GM19239 (cell line): ENCODE measurements at places on chromosomes 3 and 15.
A peak's percentile ranks its signal among the peaks of the same experiment; 100 is the strongest.

- no peak for DNase-seq
Measured at GRCh38 chr3:193231201-193231600, 9.8 kb upstream of the PLAAT1 start.

- DNase-seq, result no peak
Measured at GRCh38 chr15:75138016-75138999, 63.4 kb upstream of the C15orf39 start.

GRCh38 chr3:166270429-166270828, 433.2 kb upstream of the BCHE start:
- no peak for DNase-seq

DNA sequence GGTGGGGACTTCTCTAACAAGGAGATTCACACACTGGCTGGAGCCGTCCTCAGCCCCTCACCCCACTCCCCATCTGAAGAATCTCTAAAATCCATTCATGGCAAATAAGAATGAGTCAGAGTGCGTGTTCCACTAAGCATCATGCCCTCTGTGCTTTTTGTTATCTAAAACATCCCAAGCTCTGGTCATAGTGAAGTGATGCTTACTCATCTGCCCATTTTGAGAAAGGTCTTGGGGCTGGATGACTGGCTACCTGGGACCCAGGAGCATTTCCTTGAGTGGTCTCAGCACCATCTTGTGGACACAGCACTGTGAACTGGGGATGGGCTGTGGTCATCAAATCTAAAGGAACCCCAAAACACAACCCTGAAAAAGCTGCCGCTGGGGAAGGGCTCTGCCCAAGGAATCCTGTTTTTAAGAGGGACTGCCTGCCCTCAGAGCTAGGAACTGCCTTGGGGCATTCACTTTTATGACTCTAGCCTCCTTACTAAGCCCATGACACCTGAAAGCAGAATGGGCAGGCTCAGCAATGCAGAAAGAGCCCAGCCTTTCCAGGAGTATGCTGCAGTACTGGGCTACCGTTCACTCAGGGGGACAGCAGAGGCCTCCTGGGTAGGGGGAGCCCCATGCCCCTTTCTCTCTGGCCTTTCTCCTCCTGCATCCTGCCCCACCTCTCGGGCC, 53.5 kb downstream of the ZBTB38 start:
- no peak for DNase-seq

DNA sequence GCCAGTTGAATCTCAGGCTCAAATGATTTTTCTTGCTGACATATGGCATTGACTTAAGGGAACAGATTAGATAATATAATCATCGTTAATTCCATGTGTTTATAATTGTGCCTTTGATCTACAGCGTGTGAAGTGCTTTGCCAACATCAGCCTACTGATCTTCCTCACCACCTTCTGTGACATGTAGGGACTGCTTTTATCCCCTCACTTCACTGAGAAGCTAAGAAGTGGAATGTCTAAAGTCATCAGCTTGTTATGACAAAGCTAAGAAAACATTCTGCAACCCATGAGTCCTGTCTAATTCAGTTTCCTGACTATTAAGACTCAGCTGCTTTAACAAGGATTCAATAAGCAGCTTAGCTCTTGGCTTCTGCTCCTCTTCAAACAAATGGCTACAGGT, 106.0 kb downstream of the MYH15 start:
- DNase-seq, result no peak

DNA sequence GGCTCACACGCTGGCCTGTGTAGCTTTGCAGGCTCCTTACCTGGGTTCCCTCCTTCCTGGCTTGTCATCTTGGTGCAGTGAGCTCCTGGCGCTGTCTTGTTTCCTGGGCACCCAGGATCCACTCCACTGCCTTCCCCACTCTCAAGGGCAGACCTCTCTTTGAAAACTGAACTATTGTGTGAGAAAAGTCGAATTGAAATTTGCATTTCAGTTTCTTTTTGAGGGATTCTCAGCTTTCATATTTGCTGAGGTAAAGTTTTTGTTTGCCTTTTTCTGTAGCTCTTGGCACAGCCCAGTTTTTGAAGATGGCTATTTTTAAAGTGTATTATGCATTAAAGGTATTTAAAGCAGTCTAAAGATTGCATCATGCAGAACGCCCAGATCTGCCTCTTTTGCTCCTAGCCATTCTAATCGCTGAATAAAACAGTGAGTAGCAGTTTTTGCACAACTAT, 70.1 kb downstream of the CCK start:
- DNase-seq, result peak; percentile 58

DNA sequence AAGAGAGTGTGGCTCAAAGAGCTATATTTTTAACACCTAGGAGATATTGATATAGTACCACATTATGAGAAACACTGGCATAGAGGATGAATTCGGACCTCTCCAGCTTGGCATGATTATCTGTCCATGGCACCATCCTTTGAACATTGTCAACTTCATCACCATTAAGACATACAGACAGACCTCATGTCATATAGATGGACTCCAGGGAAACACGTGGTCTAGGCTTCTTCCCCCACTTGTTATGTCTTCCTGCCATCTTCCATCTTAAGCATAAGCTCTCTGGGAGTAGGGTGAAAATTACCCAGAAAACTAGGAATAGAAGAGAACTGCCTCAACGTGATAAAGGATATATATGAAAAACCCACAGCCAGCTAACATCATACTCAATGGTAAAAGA, 51.8 kb downstream of the OCA2 start:
- DNase-seq, result no peak

- DNase-seq, result no peak
Measured at GRCh38 chr3:127911421-127911931, 3.6 kb upstream of the KBTBD12 start.

GRCh38 chr3:187926620-187927019, 181.4 kb upstream of the BCL6 start:
- no peak for DNase-seq

DNA sequence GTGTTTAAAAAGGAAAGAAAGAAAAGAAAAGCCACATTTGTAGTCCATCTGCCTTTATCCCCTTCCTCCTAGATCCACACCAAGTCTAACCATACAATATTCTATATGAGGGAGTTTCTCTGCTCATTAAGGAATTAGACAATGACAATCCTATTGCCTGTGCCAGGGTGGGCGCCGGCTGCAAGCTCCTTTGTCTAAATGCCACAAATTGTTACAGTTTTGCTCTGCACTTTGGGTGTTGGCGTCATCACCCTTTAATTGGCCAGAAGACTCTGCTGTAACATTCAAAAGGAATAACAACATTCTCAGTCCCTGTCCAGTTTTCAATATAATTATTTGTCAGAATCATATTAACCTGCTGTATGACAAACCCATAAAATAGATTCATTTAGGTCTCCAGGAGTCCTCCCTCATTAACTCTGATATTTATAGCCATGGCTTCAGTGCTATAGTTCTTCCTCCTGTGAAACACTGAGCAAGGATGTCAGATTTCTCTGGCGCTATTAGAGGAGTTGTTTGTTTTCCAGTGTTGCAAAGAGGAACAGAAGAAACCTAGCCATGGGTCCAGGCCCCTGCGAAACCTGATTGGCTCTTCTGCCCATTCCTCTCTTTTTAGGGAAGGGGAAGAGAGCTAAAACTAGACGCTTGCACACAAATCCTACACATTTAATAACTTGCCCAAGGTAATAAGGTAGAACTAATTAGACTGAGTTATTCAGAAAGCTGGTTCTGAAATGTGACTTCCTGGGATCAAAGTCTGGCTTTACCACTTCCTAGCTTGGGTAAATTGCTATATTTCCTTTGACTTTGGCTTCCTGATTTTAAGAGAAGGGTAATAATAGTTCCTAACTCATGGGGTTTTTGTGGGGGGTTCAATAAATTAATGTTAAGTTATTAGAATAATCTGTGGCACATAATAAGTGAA, 112.4 kb downstream of the CD47 start:
- no peak for DNase-seq

DNA sequence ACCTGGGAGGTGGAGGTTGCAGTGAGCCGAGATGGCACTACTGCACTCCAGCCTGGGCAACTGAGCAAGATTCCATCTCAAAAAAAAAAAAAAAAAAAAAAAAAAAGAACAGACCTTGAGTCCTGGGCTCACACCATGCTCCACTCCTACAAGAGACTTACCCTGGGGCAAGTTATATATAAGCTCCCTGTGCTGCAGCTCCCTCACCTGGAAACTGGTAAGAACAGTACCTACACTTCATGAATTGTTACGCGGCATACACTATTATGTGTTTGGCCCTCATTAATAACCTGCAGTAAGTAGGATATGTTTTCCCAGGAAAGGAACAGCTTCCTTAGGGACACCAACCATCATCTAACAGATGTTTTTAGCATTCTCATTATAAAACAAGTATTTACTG, 119.6 kb downstream of the FMN1 start:
- DNase-seq, result no peak

DNA sequence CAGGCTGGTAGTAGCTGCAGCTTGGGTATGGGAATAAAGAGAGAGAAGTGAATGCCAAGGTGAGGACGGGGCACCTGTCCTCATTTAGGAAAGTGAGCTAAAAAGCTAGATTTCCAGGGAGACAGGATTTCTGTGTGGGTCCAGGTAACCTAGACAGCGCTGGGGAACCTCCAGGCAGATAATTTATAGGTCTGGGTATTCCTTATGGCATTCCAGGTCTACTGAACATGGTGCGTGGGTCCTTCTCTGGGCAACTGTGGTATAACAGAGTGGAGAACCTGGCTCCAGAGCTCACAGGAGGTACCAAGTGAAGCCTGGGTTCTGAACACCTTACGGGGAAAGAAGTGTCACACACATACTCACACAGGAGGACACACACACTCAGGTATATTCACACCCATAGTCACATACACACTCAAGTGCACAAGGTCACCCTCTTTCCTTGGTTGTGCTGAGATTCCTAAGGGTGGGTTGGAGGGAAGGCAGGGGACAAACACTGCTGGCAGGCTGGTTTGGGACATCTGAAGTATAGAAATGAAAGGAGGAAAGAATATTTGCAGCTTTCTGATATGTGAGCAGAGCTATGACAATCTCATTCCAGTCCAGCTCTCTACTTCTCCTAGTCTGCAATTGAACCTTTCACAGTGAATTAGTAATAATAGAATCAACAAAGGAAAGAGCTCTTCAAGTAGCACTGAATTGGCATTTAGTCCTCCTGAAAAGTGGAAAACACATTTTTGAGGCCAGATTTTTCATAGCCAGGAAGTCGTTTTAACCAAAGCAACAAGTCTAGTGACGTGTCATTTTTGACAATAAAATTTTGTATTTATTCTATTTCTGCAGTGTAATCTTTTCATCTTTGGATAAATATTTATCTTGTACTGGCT, 37.4 kb upstream of the ITGA11 start:
- no peak for DNase-seq

DNA sequence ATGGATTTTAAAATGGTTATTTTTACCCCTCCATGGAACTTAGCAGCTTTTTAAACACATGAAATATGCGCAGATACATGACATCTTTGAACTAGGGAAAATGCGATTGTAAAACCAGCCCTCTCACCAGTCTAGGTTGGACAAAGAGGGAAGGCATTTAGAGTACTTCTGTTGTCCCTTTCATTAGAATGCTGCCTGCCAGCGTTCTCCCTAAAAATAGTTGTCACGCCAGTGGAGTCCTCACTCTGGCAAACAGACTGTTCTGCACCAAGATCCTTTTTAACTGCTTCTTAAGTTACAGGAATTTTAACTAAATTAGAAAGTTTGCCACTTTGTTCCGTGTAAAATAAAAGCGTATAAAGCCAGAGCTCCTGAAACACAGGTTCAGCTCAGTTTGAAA, 295.3 kb downstream of the VPS13C start:
- DNase-seq, result no peak

- no peak for DNase-seq
Measured at GRCh38 chr3:63847718-63848450, 15.7 kb downstream of the THOC7 start.

DNA sequence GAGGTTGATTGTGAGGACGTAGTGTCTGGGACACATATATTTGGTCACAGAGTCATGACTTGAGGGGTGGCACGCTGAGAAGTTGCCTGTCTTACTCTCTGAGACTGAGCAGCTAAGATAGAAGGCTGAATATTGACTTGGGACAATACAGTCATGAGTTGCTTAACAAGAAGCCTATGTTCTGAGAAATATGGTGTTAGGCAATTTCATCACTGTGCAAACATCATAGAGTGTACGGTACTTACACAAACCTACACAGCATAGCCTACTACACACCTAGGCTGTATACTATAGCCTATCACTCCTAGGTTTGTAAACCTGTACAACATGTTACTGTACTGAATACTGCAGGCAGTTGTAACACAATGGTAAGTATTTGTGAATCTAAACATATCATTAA, 30.3 kb upstream of the SPESP1 start:
- no peak for DNase-seq

GRCh38 chr3:77462951-77463350, 423.1 kb downstream of the ROBO2 start:
- no peak for DNase-seq

DNA sequence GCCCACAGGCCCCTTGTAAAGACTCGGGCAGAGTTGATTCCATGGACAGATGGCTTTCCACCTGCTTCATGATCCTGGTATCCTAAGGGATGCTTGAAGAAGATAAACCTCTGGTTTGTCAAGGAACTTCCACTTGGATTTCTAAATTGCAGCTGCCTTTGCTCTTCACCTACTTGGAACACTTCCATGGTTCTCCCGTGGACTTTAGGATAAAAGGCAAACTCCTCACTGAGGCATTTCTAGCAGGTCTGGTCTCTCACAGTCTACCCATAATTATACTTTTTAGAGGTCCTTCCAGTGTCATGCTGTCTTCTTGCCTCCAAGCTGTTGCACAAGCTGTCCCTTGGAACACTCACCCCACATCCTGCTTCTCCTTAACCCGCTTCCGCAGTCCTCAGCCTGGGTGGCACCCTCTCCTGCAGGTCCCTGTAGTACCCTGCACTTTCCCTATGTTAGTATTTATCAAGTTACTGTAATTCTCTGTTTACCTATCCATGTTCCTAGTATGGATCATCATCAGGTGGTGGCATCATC, 12.7 kb downstream of the TLNRD1 start:
- DNase-seq, result no peak

DNA sequence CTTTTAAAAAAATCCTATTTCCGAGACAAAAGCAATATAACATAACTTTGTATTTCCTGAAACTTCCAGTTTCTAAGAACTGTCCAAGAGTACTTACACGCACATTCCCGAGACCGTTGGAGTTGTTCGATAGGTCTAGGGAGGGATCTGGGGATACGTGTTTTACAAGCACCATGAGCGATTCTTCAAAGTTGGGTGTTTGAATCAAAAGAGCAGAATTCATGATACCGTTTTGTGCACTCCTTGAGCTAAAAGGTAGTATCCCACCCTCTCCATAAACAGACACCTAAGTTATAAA, 700 bp upstream of the EDEM1 start:
- DNase-seq, result no peak

- no peak for DNase-seq
Measured at GRCh38 chr3:147311716-147312115, 94.6 kb downstream of the ZIC4 start.
